ENCODE measurements at places on chromosomes 12 and 14.

DNA sequence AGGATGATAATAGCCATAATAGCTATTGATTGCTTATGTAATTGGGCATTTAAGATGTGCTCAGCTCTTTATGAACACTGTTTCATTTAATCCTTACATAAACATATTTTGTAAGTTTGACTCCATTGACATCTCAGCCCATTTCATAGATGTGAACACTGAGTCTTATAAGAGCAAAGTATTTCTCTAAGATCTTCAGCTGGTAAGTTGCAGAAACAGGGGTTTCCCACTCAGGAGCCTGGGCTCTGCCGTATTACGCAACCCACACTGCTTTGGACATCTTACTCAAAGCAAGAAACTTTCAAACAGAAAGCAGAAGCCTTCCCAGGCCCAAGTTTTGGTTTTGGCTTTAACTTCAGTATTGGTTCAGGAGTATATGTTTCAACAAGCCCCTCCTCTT, 705.1 kb downstream of the MED13L start:
- DNase-seq: no peak

GRCh38 chr14:76081642-76082041, 70.1 kb upstream of the GPATCH2L start:
- DNase-seq: no peak

GRCh38 chr12:116607039-116607438, 47.9 kb downstream of the MAP1LC3B2 start:
- no peak for DNase-seq

GRCh38 chr12:39467432-39467870, 24.5 kb upstream of the KIF21A start:
- no peak for DNase-seq

- DNase-seq: no peak
Observed at GRCh38 chr12:64184216-64184615, 37.9 kb downstream of the KICS2 start.

DNA sequence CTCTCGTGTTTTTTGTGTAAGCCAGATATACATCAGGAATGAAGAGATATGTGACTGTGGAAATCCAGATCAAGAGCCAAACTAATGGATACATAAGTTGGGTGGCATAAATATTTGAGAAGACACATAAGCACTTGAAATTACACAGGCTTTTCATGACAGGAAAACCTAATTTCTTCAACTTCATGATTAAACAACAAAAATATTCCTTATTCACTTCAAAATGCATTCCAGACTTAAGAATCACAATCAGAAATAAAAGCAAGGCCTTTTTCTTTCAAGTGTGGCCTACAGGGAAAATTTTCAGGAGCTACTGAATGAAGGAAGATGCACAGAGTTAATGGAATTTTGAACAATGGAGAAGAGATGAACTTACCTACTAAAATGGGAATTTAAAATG, 515.6 kb downstream of the FOXG1 start:
- no peak for DNase-seq

DNA sequence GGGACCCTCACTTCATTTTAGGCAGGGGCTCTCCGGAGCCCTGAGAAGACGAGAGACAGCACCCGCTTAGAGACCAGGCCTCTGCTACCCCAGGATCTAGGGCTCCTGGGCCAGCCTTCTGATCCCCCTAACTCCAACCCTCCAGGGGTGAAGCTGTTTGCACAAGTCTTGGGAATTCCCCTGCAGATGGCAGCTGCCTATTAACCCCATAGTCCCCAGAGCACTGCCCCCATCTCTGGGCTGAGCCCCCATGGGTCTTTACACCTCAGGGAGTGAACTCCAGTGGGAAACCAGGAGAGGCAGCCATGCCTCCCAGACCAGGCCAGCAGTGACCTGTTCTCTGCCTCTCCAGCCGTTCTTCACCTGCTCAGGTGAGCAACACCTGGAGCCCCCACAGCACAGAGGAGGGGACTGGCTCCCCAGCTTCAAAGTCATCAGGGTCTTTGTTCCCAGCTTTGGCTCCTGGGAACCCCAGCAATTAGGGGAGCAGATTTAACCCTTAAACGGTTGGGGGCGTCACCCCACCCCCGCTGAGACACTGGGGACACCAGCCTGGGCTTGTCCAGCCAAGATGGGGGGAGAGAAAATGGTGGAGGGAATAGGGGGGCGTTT, 2.3 kb downstream of the WNT10B start:
- no peak for DNase-seq

- no peak for DNase-seq
Observed at GRCh38 chr14:100374876-100375265, 51.7 kb downstream of the SLC25A47 start.

DNA sequence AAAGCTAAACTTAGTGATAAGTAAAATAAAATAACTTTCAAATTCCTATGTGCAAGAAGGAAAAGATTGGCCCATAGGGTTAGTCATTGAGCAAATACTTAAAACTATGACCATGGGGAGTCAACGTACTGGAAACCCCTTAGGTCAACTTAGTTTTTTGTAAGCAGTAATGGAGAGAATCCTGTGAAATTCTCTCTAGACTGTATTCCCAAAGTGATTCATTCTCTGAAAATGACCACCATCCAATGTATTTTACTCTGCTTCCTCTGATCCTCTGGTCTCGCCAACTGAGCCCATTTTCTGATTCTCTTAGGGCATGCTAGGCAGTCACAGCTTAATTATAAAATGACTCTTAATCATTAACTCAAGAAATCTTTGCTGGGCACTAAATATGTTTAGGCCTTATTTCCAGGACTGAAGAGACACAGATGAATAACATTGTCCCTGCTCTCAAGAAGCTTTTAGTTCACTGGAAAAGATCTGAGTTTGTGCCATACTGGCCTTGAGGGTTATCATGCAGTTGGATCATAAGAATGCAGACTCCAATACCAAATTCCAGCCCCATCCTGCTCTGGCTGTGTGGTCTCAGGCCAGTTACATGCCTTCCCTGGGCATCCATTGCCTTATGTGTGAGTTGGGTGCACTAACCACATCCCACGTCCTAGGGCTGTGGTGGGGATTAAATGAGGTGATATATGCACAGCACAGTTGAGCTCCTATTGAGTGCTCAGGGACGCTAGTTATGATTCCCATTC, 732.4 kb downstream of the AACS start:
- no peak for DNase-seq

DNA sequence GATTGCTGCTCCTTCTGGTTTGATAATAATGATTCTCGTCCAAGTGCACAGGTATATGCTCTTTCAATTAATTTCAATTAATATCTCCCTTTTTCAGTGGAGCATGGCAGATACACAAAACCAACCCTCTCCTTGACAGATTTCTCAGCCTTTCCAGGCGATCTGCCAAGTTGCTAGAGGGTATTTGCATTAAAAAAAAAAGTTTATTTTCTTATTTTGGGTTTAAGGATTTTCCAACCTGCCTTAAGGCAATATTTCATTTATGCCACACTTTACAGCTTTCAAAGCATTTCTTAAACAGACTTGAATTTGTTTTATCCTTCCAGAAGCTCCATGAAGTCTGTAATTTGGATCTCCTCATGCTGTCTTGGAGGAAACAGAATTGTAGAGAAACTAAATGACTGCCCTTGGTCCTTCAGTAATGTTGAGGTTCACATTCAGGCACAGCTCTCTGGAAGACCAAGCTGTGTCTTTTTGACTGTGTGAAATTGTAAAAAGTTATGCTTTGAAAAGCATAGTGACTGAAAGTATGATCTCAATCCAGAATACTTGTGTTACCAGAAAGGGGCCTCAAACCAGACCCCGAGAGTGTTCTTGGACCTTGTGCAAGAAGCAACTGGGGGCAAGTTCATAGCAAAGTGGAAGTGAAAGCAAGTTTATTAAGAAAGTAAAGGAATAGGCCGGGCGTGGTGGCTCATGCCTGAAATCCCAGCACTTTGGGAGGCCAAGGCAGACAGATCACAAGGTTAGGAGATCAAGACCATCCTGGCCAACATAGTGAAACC, 2.3 kb downstream of the DGLUCY start:
- no peak for DNase-seq

DNA sequence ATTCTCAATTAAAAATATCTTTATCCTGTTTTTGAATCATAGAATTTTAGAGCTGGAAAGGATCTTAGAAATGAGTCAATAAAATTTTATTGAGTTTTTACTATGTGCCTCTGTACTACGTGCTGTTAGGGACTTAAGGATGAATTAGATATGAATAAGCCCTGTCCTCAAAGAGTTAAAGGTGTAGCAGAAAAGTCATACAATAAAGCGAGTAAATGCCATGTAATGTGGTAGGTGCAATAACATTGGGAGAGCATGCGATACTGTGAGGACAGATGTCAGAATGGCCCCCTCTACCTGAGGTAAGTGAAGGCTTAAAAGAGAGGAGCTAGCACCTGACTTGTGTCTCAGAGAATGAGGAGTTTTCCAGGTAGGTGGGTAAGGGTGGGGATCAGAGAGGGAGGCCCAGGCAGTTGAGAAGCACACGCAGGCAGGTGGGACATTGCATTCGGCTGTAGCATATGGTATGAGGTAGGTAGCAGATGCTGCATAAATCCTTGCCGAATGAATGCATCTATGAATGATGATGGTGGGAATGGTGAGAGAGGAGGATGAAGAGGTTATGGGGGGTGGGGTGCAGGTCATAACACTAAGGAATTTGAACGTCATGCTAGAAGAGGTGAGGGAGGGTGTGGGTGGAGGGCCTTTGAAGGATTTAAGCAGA, 35.4 kb upstream of the ATP23 start:
- no peak for DNase-seq

DNA sequence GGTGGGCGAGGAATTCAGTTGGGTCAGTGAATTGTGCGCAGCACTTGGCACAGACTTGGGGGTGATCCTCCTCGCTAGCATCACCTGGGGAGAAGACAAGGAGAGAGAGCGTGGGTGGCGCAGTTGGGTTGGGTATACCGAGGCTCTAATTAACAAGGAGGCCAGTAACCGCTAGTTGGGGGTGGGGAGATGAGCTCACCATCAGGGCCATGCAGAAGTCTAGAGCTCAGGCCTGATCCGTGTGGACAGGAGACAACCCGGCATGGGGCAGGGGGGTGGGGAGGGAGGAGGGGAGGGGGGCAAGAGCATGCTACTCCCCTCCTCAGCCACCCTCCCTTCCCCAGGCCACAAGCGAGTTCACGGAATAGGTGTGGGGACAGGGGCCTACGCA, 580 bp downstream of the SALL2 start:
- DNase-seq: no peak

- no peak for DNase-seq
Observed at GRCh38 chr14:76904100-76904739, 78.0 kb downstream of the LRRC74A start.

- no peak for DNase-seq
Observed at GRCh38 chr14:101932673-101933072, 31.7 kb upstream of the DYNC1H1 start.

DNA sequence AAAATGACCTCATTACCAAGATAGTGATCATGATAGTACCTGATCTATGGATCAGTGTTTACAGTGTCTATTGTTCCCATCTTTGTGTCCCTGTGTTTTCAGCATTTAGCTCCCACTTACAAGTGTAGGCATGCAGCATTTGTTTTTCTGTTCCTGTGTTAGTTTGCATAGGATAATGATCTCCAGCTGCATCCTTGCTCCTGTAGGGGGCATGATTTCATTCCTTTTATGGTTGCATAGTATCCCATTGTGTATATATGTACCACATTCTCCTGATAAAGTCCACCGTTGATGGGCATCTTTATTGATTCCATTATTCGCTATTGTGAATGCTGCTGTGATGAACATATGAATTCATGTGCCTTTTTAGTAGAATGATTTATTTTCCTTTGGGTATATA, 215.4 kb upstream of the NAV3 start:
- DNase-seq: no peak

DNA sequence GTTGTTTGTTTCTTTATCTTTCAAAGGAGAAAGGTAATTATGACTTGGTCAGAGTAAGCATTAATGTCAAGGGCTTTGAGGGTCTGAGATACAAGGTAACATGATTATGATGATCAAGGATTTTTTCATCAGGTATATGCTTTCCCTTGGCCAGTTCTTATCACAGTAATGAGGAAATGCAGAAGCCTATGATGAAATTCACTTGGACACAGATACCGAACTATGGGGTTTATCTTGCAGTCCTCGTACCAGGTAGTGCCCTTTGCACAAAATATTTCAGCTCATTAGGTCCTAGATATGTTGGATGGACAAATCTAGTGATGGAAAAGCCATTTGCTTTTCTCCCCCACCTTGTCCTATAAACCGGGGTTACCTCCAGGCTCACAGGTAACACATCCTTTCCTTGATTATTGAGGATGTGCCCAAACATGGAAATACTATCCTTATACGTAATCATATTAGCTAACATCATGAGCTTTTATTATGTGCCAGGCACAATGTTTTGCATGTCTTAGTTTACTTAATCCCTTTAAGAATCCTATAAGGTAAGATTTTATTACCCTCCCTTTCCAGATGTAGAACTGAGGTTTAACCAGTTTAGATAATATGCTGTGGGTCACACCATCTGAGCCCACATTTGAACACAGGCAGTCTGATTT, 7.0 kb upstream of the RASSF3 start:
- no peak for DNase-seq

DNA sequence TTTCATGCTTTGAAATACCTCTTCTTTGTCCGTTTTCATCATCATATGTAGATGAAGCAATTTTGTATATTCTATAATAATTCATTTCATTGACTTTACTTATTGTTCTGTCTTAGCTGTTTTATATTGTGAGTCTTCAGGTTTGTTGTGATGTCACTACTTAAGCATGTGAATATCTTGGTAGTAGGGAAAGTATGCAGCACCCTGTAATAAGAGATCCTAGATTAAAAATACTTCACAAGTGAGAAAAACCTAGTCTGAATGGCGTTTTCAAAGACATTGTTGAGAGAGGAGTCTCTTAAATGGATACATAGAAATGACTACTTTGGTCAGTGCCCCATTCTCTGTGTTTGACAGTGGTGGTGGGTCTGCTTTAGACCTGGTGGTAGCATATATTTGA, 61.4 kb downstream of the SLC16A7 start:
- no peak for DNase-seq

- DNase-seq: no peak
Observed at GRCh38 chr14:33959692-33960151, 8.8 kb upstream of the EGLN3 start.

GRCh38 chr14:24234095-24235005, 1.6 kb downstream of the GMPR2 start:
- no peak for DNase-seq

DNA sequence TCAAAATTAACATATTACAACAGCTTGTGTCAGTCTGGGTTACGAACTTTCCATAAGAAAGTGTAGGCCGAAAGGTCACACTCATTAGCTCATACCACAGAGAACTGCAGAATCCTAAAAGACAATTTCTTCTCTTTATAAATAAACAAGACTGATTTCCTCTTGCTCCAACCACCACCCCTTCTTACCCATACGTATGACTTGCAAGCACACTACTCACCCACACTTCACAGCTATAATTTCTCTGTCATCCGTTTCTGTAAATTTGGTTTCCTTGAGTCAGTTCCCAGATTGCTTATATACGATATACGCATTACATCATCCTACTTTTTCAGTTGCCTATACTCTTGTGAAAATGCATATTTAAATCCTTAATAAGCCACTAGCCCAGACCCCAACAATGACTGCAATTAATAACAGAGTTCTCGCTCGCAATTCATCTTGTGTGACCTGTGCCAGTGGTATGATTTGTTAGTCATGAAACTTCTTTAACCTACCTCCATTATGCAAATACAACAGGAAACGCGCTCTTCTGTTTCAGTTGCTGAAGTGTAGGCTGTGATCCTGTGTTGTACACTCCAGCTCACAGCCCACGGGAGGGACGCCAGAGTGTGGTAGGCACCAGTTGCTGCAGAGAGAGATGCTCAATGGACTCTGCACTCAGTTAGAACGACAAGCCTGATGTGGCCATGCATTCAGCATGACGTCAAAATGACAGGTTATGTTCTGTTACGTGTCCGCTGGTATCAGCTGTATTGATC, 417.6 kb downstream of the PDZRN4 start:
- DNase-seq: no peak

GRCh38 chr14:35407306-35407630, 2.7 kb upstream of the NFKBIA start:
- DNase-seq: no peak

Data from stimulated activated naive CD4-positive, alpha-beta T cell (primary cell).